Activated CD8-positive, alpha-beta memory T cell treated with anti-CD3 and anti-CD28 coated beads for 4 hours (primary cell): ENCODE measurements at places on chromosomes 1 and 21.

DNA sequence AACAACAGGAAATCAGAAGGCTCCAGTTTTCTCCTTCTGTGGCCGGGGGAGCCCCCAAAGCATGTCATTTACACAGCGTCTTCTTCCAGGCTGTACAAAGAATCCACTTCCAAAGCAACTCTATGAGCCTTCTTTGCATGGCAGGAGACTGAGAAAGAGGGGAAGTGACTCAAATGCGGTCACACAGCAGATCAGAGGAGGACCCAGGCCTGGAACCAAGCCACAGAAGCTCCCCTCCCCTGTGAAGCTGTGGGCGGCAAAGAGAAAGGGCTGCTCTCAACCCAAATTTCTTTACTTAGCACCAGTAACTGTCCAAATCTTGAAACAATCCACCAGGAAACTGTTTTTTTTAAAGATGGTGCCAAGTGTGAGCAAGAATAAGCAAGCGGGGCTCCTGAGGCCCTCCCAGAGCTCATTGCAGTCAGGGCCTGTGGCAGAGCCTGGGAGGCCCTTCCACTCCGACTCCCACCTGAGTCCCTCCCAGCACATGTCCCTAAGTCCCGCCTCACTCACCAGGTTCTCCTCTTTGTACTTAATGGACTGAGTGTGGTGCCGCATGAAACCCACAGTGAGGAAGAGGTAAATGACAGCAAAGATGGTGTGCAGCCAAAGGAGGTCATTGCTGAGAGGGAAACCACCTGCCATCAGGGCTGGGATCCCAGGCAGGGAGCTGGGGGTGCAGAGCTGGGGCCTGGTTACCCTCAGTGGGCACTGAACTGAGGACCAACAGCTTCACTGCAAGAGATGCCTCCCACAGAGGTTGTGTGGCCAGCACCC lies 15.9 kb downstream of the TMEM63A start:
- DNase-seq: peak; percentile 60

GRCh38 chr21:32297449-32297848 lies 1.2 kb upstream of the MRAP start:
- no peak for DNase-seq

GRCh38 chr21:41425954-41426675 lies at the start of gene MX1:
Gene MX1 (plus strand): TSS chr21:41426239. CDS start chr21:41432071, 5,832 bp downstream.
- peak; percentile 87 for DNase-seq

DNA sequence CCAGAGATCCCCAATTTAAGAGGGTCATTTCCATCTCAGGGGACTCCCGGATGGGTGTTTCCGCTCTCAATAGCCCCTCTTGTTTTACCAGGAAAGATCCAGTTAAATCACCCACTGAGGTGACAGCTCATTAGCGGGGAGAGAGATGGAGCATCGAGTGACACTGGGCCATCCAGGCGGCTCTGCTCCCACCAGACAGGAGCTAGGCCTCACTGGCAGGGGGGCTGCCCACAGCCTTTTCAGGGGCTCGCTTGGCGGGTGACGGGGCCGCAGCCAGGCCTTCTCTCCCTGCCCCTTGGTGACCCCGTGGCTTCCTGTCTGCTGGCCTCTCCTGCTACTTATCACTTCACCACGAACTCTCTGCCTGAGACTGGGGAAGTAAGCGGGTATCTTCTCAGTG lies 26.7 kb upstream of the SPSB1 start:
- no peak for DNase-seq

GRCh38 chr1:112237983-112238545 lies 157.9 kb upstream of the CTTNBP2NL start:
- no peak for DNase-seq

DNA sequence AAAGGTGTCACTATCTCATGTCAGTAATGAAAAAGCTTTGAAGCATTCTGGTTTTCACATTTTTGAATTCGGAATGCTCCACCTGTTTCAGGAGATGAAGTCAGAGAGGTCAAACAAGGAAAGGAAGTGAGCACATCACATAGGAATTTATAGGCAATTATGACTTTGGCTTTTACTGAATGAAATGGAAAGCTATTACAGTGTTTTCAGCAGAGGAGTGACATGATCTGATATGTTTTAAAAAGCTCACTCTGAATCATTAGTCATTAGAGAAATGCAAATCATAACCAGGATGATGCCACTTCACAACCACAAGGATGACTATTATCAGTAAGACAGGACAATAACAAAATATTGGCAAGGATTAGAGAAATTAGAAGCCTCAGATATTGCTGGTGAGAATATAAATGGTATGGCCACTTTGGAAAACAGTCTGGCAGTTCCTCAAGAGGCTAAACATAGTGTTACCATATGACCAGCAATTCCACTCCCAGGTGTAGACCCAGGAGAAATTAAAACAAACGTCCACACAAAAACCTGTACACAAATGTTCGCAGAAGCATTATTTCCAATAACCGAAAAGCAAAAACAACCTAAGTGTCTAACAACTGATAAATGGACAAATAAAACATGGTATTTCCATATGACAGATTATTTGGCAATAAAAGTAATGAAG lies 7.5 kb downstream of the TAF1A start:
- DNase-seq: no peak

- no peak for DNase-seq
Measured at GRCh38 chr1:20648438-20648837, 12.7 kb downstream of the DDOST start.

GRCh38 chr1:229023651-229024300 lies 247.1 kb upstream of the RAB4A start:
- DNase-seq: no peak

- no peak for DNase-seq
Measured at GRCh38 chr1:20199403-20199802, 13.1 kb upstream of the PLA2G2C start.

- no peak for DNase-seq
Measured at GRCh38 chr1:85146972-85147359, 53.9 kb downstream of the SYDE2 start.

- DNase-seq: no peak
Measured at GRCh38 chr1:56986397-56986796, 20.6 kb upstream of the C8B start.

GRCh38 chr1:211133393-211133835 lies 534 bp downstream of the KCNH1 start:
- DNase-seq: no peak

DNA sequence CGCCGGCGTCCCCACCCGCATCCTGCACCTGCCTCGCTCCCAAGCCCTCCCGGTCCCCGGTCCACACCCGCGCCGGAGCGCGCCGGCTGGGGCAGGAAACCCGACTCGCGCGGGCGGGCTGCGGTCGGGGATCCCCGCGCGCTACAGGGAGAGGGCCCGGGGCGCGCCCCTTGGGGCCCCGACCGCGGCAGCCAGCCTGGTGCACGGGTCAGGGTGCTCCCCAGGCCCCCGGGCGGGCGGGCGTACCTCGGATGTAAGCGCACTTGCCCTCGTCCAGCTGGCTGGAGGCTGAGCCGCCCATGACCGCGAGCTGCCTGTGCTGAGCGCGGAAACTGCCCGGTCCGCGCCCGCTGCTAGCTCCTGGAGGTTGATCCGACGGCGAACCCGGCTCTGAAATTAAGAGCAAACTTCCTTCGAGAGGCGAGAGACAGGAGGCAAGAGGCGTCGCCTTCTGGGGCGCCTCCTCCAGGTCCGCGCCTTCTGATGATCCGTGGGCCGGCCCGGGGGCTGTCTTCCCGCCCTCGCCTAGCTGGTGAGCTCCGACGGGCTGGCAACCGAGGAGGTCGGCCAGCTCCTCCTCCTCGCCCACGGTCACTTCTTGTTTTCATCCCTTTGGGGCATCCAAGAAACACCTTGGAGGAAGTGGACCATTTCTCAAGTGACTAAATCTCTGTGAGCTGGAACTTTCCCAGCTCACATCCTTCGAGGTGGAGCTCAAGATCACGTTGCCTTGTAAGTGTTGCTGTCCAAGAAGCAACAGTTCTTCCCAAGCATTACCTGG lies at the start of gene NIBAN1:
NIBAN1 (minus strand) TSS at position 453 of the 781 bp plus-strand sequence; CDS start at position 301, 152 bp downstream.
- DNase-seq: peak; percentile 36

GRCh38 chr1:116962987-116963639 lies 38.4 kb upstream of the CD101 start:
- no peak for DNase-seq

DNA sequence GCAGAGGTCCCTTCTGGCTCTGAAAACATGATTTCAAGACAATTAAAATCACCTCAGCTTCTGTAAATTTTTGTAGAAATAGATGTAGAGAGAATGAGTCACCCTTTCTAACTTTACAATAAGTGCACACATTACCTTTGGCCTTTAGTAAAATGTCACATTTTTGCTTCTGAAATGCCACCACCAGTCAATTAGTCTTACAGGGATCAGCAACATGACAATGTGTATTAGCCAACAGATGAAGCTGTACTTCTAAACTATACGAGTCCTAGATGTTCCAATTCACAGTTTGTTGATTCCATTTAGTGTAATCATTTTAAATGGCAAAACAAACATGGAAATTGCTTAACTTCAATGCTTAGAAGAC lies 23.1 kb downstream of the C21orf91 start:
- DNase-seq: no peak

DNA sequence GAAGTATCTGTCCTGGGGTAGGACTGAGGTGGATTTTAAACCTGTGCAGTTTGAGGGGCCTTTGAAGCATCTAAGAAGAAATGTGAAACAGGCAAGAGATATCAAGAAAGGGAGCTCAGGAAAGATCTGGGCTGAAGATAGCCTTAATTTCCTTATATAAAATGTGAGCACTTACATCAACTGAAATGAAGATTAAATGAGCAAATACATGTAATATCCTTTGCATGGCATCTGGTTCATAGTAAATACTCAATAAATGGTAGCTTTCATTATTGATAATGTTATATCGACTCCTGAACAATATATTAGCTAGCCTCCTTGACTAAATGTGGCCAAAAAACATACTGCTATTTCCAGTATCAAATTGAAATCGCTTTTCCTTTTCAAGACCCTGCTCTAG lies 2.5 kb downstream of the LIN9 start:
- no peak for DNase-seq

- no peak for DNase-seq
Measured at GRCh38 chr1:992362-992761, 7.5 kb downstream of the HES4 start.

GRCh38 chr1:63135174-63135512 lies 187.2 kb upstream of the FOXD3 start:
- DNase-seq: no peak

DNA sequence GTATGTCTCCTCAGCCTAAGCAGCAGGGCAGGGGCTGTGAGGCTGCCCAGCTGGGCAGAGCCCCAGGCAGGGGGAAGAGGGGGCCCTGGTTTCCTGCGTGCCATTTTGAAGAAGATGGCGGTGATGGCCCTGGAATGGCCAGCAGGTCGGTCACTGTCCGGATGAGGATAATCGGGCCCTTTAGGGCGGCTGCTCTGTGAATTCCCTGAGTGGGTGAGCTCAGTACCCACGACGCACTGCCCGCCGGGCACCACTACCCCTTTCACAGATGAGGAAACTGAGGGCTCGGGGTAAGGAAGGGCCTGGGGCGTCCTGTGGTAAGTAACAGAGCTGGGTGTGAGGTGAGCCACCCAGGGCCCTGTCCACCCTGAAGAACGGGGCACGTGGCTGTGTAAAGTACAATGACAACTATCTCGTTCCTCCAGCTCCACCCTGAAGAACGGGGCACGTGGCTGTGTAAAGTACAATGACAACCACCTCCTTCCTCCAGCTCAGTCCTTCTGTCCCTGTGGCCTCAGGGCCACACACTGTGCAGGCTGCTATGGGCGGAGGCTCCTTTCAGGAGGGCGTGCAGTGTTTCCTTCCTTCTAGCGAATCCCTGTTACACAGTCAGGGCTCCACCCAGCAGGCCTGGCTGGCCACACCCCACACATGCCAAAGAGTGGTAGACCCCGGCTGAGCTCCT lies 23.2 kb downstream of the ITGB2 start:
- no peak for DNase-seq

- no peak for DNase-seq
Measured at GRCh38 chr21:46675595-46676280, 40.3 kb downstream of the PRMT2 start.

DNA sequence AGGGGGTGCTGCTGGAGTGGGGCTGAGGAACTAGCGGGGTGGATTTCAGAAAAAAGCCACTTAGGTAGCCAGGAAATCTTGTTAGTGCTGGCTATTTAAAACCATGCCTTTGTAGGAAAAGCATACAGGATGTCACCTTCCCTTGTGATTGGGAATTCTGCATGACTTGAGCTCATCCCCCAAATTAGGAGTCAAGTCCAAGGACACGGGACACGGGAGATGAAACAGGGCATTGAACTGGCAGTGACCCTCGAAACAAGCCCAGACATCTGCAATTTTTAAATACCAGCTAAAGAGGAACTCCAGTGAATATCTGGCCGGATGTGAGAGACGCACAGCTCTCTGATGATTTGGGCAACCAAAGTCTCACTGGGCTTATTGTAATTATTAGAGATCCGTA lies 32.8 kb downstream of the C2CD2 start:
- no peak for DNase-seq

GRCh38 chr1:2300851-2301606 lies 72.9 kb downstream of the SKI start:
- DNase-seq: peak; percentile 77

DNA sequence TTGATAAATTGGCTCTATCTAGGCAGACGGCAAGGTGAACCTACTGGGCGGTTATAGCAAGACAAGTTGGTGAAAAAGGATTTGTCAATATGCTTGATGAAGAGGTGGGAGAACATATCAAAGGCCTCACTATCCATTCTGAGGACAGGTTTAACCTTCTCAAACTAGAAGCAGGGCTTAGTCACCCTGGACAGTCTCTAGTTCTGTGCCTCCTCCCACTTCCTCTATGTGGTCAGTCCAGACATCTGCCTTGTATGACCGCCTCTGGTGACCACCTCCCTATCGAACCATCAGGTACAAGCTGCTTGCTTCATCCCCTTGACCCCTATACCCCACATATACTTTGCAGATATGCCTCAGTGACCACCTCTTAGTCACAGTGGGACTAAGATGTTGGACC lies 2.3 kb upstream of the SCYL3 start:
- DNase-seq: no peak

DNA sequence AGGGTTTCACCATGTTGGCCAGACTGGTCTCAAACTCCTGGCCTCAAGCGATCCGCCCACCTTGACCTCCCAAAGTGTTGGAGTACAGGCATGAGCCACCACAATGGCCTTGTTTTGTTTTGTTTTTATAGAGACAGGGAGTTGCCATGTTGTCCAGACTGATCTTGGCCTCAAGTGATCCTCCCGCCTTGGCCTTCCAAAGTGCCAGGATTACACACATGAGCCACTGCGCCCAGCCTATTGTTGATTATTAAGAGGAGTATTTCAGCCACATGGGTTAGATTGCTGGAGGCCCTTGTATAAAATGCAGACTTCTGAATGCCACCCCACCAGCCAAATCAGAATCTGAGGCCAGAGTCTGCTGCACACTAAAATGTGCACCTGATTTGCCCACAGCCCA lies 57.2 kb upstream of the ANGPTL1 start:
- DNase-seq: no peak

GRCh38 chr1:66999640-67000400 lies 54.1 kb downstream of the SLC35D1 start:
- no peak for DNase-seq
